ENCODE measurements at places on chromosomes 3 and 15.
A peak's percentile ranks its signal among the peaks of the same experiment; 100 is the strongest.

GRCh38 chr3:38137615-38138348 lies 679 bp upstream of the MYD88 start:
- no peak for DNase-seq

GRCh38 chr3:52210550-52211046 lies 12.6 kb downstream of the ALAS1 start:
- no peak for DNase-seq

DNA sequence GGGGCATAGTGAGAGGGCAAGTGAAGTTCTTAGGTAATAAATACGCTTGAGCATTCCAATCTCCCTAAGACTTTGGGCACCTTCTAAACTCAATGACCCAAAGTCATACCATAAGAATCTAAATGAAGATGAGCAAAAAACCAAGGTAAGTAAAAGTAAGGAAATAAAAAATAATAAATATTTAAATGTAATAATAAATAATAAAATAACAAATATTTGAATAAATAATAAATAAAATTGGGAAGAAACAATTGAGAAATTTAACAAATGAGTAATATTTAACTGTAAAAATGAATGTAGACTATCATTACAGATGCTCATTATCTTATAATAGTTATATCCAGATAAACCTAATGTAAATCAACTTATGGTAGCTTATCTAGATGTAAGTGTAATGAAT lies 391.7 kb downstream of the WDR72 start:
- no peak for DNase-seq

- DNase-seq = no peak
Measured at GRCh38 chr3:197372047-197372661, 73.7 kb upstream of the DLG1 start.

DNA sequence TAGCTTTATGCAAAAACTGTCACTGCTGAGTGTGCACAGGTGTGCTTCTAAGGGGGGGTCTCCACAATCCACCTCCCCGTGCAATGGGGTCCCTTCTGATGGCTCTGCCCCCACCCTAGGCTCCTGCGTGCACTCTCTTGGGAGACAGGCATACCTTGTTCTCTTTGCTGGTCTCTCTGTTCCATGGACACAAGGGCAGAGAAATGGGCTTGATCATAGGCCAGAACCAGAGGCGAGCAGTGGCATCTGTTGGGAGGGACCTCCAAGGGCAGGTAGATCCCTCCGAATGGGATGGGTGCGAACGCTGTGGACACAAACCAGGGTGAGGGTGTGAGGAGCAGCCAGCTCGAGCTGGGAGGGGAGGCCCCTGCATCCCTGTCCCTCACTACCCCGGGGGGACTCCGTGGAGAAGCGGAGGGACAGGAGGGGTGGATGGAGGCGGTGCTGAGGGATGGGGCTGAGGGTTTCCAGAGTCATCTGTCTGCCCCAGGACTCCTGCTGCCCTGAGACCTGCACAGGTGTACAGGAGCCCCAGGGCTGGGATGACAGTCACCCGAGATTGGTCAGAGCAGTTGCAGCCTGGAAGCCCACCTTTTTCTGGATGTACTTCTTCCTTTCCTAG lies 175.0 kb downstream of the KLF13 start:
- no peak for DNase-seq

DNA sequence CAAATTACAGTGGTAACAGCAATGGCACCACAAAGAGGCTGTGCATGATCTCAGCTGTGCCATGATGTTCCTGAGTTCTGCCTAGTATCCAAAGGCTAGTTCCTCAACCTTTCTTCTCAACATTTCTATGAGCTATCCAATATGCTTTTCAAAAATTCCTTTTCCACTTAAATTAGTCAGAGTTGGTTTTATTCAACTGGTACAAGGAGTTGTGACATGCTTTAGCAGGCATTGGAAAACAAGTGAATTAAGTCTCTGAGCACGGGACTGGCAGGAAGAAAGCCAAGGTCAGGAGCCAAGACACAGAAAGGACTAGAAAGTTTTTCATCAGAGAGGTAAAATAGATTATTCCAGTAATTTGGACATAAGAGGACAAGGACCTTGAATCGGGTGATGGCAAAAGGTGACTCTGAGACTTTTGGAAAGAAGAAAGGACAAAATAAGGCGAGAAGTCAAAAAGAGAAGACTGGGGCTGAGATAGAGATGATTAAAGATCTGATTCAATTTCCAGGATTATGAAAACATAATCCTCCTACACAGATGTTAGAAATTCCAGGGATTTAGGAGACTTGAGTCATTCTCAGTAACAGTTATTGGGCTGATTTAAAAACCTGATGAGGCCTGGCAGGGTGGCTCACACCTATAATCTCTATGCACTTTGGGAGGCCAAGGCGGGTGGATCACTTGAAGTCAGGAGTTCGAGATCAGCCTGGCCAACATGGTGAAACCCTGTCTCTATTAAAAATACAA lies 36.1 kb downstream of the PBRM1 start:
- DNase-seq = no peak

GRCh38 chr3:40801284-40801741 lies 276.6 kb downstream of the ZNF621 start:
- no peak for DNase-seq

DNA sequence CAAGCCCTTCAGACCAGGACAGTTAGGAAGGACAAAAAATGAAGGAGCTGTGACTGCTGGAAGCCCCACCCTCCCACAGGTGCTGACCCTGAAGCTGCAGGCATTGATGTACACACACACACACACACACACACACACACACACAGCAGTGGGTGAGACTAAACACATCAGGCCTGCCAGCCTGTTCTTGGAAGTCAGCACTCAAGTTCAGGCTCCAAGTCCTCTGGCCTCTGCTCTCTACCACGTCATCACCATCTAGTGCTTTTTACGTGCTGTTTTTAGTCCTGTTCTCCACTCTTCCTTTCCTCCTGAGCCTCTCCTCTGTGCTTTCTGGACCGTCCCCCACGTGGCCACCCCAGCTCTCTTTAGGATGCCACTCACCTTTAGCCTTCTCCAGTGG lies 5.4 kb upstream of the KBTBD12 start:
- no peak for DNase-seq

DNA sequence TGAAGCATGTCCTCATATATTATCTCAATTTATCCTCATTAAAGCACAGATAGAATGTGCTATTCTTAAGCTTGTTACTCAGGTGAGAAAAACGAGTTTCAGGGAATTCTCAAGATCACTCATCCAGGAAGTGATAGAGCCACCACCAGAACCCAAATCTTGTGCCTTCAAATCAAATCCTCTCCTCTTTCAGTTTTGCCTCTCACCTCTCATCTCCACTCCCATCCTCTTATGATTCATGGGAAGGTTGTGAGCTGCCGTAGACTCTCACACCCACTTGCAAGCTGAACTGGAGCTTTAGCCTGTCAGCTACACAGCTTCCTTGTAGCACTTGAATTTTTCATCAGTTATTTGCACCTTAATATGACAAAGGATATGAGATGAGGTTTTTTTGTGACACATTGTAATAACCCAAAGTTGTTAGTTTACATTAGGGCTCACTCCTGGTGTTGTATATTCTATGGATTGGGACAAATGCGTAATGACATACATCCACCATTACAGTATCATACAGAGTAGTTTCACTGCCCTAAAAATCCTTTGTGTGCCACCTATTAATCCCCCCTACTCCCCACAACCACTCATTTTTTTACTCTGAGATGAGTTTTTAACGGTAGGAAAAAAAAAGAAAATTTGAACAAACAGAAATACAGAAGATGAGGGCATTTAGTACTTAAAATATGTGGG lies 25.7 kb downstream of the GPR15 start:
- no peak for DNase-seq

- DNase-seq = no peak
Measured at GRCh38 chr3:140019946-140020345, 85.0 kb downstream of the CLSTN2 start.

- DNase-seq = no peak
Measured at GRCh38 chr3:101036676-101037075, 43.5 kb upstream of the ABI3BP start.

DNA sequence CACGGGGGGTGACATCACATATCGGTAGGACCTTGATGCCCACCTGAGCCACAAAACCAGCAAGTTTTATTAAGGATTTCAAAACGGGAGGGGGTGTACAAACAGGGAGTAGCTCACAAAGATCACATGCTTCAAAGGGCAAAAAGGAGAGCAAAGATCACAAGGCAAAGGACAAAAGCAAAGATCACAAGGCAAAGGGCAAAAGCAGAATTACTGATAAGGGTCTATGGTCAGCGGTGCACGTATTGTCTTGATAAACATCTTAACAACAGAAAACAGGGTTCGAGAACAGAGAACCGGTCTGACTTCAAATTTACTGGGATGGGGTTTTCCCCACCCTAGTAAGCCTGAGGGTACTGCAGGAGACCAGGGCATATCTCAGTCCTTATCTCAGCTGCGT lies 143.5 kb upstream of the LPP start:
- no peak for DNase-seq

GRCh38 chr15:25668236-25668795 lies 194.8 kb downstream of the ATP10A start:
- no peak for DNase-seq

- no peak for DNase-seq
Measured at GRCh38 chr3:23706111-23706510, 99.6 kb upstream of the UBE2E1 start.

DNA sequence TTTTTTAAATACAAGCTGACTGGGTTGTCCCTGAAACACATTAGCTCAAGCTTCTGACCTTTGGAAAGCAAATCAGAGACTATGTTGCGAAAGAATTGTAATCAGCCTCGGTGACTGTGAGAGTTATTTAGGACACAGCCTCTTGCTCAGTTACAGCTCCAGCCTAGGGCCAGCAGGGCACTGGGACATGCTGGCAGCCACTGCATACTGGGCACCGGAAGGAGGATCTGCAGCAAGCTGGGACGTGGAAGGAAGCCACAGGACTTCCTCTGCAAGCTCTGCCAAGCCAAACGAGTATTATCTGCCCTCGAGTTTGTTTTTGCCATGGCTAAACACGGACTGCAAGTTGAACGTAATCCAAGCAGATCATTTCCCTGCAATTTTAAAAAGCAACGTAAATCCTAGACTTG lies 24.4 kb upstream of the COPG1 start:
- DNase-seq = no peak

- peak; percentile 39 for DNase-seq
Measured at GRCh38 chr3:31472479-31473390, 60.0 kb upstream of the STT3B start.

- DNase-seq = no peak
Measured at GRCh38 chr3:15108869-15109268, 9.9 kb upstream of the RBSN start.
